ENCODE measurements at places on chromosomes 2 and 18. TPM values are rescaled to one million over a fixed set of nuclear protein-coding genes. Genes with fewer than 3 reads are reported as not detected.
A peak's percentile ranks its signal among the peaks of the same experiment; 100 is the strongest.

C2orf80 gene
- not detected for total RNA-seq

SKA1 gene
- 29.4 TPM for total RNA-seq

ZNF804A gene
- not detected for total RNA-seq

CYTIP gene
- total RNA-seq: 520 TPM

C2orf78 gene
- total RNA-seq: not detected

RTP5 gene
- total RNA-seq: 0.29 TPM

GRCh38 chr2:126826491-126826890, 72.2 kb upstream of the TEX51 start:
- DNase-seq: no peak

GRCh38 chr2:24009680-24010476, at the start of gene MFSD2B:
MFSD2B (plus strand) TSS chr2:24010085; CDS start chr2:24010097, 12 bp downstream.
- no peak for DNase-seq

DNA sequence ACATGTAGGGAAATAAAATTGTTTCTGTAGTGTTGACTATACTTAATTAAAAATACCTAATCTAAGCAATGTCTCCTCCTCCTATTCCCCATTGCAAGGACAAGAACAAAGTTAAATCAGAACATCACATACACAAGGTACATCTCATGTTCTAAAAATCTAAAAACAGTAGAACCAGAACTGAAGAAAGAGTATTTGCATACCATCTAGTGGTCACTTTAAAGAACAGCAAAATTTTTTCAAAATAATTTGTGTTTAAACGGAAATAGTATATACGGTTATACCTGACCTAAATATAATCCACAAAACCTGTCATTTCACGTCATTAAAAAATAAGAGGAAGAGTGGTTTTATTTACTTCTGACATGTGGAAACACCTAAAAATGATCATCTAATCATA, 294.3 kb upstream of the KCNH7 start:
- DNase-seq: no peak

GRCh38 chr2:120105360-120105759, 92.5 kb downstream of the EPB41L5 start:
- DNase-seq: no peak

DNA sequence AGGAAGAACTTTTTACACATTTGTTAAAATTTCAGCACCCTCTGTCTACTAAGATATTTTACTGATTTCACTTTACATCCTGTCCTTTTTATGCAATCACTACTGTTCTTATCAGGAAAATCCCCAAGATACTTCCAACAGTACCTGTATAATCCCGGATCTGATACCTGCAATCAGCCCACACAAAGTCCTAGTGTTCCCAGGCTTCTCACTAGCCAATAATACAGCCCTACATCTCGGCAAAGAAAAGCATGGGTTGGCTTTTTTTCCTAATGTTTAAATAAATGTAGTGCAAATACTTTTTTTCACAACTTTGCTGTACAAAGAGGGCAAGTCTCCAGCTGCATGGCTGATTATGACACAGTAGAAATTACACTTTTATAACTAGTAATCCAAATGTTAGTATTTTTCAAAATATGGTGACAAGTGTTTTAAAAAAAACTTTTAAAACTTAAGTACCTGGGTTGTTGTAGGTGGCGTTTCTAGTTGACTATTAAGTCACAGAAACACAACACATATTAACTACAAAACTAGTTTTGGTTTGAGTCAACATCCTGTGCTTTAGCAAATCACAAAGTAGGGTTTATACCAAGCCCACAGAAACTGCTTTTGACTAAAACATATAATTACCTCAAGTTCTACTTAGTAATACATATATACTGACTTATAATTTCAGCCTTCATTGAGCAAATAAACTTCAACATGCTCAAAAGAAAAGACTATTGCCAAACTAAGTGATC, 19.5 kb downstream of the CNOT11 start:
- no peak for DNase-seq

- no peak for DNase-seq
These were observed 32.3 kb downstream of the COPS8 start for GRCh38 chr2:237118025-237118424.

GRCh38 chr2:63374341-63374740, 213.9 kb downstream of the WDPCP start:
- DNase-seq: no peak

GRCh38 chr2:159573846-159574606, 42.3 kb downstream of the BAZ2B start:
- DNase-seq: no peak

- no peak for DNase-seq
These were observed 346.6 kb upstream of the SPRED2 start for GRCh38 chr2:65779021-65779420.

- no peak for DNase-seq
These were observed 101.1 kb downstream of the SLC4A10 start for GRCh38 chr2:161725297-161725696.

GRCh38 chr18:31877900-31878299, 65.0 kb downstream of the TRAPPC8 start:
- DNase-seq: no peak

- DNase-seq: no peak
These were observed 17.1 kb upstream of the ATRAID start for GRCh38 chr2:27194538-27195354.

- no peak for DNase-seq
These were observed 6.0 kb upstream of the OTX1 start for GRCh38 chr2:63044362-63045327.

DNA sequence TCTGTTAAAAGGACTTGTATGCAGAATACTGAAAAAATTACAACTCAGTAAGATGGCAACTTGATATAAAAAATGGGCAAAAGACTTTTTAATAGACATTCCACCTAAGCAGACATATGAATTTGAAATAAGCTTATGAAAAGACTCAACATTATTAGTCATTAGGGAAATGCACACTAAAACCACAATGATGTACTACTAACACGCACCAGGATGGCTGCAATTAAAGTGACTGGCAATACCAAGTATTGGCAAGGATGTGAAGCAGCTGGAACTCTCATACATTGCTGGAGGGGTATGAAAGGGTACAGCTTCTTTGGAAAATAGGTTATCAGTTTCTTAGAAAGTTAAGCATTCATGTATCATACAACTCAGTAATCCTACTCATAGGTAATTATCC, 3.2 kb upstream of the ENOSF1 start:
- peak; percentile 57 for DNase-seq

- no peak for DNase-seq
These were observed 176.9 kb downstream of the ALPK2 start for GRCh38 chr18:58451972-58452334.

DNA sequence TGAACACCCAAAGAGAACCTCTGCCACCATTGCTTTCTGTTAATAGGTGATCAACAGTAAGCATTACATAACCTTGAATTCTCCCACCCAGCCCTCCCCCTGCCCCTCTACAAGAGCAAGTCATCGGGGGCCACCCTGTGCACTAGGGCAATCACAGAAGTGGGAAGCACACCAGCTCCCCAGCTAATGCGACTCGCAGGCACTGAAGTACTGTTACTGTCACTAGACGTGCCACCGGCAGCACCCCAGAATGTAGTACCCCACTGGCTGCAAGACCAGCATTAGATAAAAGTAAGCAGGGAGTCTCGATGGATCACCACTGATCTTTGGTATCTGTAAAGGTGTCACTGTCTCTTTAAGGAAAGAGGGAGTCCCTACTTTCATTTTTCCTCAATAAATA, 167.6 kb downstream of the FAM210A start:
- no peak for DNase-seq

- DNase-seq: no peak
These were observed 12.3 kb upstream of the SLC14A2 start for GRCh38 chr18:45602926-45603325.

DNA sequence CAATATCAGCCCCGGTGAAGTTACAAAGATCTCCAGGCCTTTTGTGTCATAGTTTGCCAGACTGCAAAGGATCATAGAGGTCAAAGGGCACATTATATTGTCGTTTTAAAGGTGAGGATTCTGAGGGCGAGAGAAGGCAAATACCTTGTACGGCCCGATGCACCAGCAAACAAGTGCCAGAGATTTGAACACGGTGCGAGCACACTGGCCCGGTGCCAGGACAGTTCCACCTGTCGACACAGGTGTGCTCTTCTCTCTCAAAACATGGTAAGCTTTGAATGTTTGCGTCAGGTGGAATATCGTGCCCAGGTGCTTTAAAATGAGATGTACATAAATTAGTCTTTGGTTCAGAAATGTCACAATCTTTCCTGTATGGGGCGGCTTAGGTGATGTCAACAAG, 776.1 kb upstream of the ID2 start:
- no peak for DNase-seq

DNA sequence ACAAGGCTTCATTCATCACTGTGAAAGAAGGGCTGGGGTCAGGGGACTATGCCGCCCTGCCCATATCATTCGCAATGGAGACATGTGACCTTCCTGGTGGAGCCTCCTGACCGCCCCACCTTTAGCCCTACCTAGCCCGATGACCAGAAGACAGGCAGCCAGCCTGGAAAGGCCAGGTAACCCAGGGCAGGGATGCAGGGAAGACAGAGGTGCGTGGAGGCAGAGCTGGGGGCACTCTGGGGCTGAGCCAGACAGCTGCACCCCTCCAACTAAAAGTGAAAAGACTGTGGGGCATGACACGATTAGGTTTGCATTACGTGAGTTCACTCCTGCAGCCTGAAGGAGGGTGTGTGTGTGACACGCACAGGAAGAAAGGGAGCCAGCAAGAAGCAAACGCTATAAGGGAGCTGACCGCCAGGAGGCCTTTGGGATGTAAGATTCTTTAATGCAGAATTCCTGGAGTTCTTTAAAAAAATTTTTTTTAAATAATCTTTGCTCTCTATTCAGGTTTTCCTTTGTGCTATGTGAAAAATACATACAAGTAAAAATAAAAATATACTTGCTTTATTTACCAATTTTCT, 3.7 kb upstream of the HES6 start:
- DNase-seq: no peak

Data from activated CD8-positive, alpha-beta T cell treated with anti-CD3 and anti-CD28 coated beads for 36 hours (primary cell).